ENCODE measurements at places on chromosomes 5 and 9. TPM values are rescaled to one million over a fixed set of nuclear protein-coding genes. Genes with fewer than 3 reads are reported as not detected.

Gene GRM6
- not detected for total RNA-seq

Gene NEUROG1
- not detected for total RNA-seq

Gene CCL27
- 0.44 TPM for total RNA-seq

Gene NPDC1
- total RNA-seq = 137 TPM

Gene RAD50
- total RNA-seq = 42.2 TPM

GRCh38 chr5:17282283-17283120, 65.1 kb downstream of the BASP1 start:
- no peak overlapping the region for H3K4me3 ChIP-seq
- no peaks in the 10 kb centered on the region for H3K27me3 ChIP-seq
- no peak overlapping the region for H3K27ac ChIP-seq
- H3K36me3 ChIP-seq = no peaks in the 10 kb centered on the region
- no peak for DNase-seq
- no peaks in the 10 kb centered on the region for H3K4me1 ChIP-seq

DNA sequence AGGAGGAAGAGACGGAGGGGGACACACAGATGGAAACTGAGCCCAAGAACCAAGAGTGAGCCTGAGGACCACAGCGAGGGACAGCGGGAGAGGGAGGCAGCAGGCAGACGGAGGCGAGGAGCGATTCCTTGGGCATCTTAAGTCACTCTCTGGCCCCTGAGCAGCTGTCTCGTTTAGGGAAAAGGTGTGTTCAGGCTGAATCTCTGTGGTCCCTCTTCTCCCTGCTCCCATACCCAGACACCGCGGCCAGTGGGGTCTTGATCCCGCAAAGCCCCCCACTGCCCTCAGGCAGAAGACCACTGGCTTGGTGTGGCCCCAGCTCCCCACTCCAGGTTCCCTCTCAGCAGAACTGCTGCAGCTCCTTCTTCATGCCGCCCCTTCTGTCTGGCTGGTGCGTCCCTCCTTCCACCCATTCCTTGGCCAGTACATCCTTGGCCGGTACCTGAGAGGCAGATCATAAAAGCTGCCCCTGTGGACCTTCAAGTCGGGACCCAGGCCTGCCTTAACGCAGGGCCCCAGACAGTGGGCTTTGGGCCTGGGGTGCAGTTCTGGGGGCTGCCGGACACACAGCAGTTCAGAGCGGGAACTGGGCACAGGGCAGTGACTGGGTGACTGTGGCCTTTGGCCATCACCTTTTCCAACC, 5.8 kb upstream of the RALGDS start:
- peaks cover 32% of the 10 kb centered on the region for H3K4me1 ChIP-seq
- no peak overlapping the region for H3K27ac ChIP-seq
- DNase-seq = no peak
- no peaks in the 10 kb centered on the region for H3K36me3 ChIP-seq
- H3K27me3 ChIP-seq = no peaks in the 10 kb centered on the region
- H3K4me3 ChIP-seq = no peak overlapping the region

DNA sequence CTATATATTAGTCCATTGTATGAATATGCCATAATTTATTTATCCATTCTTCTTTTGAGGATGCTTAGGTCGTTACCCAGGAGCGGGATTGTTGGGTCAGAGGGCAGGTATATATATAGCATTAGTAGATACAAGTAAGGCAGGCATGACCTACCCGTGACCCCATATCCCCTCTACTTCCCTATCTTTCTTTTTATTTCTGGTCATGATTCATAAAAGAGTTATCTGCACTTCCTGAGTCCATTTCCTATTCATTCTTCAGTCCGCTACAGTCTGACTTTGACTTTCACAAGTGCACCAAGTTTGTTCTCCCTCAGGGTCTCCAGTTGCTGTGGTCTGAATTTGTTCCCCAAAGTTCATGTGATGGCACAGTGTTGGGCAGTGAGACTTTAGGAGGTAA, 6.9 kb downstream of the RHOBTB3 start:
- H3K4me1 ChIP-seq = peaks cover 11% of the 10 kb centered on the region
- H3K4me3 ChIP-seq = no peak overlapping the region
- H3K27ac ChIP-seq = no peak overlapping the region
- H3K36me3 ChIP-seq = 0 out of 2 replicates have a peak, but pooled peaks cover 19% of the 10 kb centered on the region

GRCh38 chr9:135173066-135173465, 85.6 kb downstream of the OLFM1 start:
- no peaks in the 10 kb centered on the region for H3K4me1 ChIP-seq
- no peak for DNase-seq
- no peak overlapping the region for H3K4me3 ChIP-seq
- peaks cover 95% of the 10 kb centered on the region for H3K27me3 ChIP-seq

DNA sequence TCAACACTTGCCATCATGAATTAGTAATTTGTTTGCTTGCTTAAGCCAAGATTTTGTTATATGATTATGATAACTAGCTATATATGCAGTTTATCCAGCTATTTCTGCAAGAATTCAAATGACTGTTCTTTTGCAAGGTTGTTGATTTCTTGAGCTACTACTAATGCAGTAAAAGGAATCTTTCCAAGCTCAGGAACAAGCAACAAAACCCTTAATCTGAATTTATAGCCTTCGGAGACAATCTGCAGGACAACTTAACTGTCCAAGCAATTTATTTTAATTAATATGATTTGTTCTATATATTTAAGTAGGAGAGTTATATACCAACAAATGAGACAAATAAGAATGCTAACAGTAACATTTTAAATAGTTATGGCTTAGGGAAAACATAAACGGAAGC, 426.8 kb upstream of the POU5F2 start:
- H3K27me3 ChIP-seq = no peaks in the 10 kb centered on the region
- no peaks in the 10 kb centered on the region for H3K4me1 ChIP-seq
- H3K36me3 ChIP-seq = no peaks in the 10 kb centered on the region
- no peak overlapping the region for H3K4me3 ChIP-seq
- no peak overlapping the region for H3K27ac ChIP-seq
